ENCODE measurements at places on chromosomes 4 and X. TPM values are rescaled to one million over a fixed set of nuclear protein-coding genes. Genes with fewer than 3 reads are reported as not detected.

GRCh38 chrX:47804315-47804714 is 32.4 kb upstream of the ZNF81 start:
- no peak for DNase-seq

The ELMOD2 gene
- polyA plus RNA-seq = 25.3 TPM

The ZNF157 gene
- polyA plus RNA-seq = 0.49 TPM

The ADGRL3 gene
- polyA plus RNA-seq = 20.7 TPM

Measured in muscle of arm (tissue), 14 donors.